ENCODE measurements at places on chromosomes 16 and 17. TPM values are rescaled to one million over a fixed set of nuclear protein-coding genes. Genes with fewer than 3 reads are reported as not detected.

DNA sequence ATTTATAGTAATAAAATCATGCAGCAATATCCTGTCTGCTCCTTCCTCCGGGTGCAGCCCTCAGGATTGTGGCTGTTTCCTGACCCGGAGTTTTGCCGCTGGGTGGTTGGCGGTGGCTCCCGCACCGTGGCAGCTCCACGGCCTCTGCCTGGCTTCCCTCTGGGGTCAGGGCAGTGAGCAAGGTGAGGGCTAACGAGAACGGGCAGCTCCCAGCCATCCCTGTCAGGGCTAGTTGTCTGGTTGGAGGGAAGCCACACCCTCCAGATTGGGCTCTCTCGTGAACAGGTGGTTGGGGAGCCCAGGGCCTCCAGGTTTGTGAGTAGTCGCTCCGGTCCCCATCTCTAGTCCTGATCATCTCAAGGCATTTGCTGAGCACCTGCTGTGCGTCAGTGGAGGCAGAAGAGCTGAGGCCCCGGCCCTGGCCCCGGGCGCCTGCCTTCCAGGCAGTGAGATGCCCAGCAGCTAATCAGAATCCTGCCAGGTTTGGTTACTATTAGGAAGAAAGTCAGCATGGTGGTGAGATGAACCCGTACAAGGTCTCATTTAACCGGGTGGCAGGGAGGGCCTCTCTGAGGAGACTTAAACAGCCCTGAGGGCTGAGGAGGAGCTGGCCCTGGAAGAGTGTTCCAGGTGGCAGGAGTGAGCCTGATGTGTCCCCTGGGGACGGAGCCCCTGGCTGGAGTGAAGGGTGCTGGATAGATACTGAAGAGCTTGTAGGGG, 2.3 kb upstream of the NUDT16L1 start:
- H3K36me3 ChIP-seq = no peaks in the 10 kb centered on the region
- no peak overlapping the region for H3K27ac ChIP-seq
- no peak overlapping the region for H3K4me3 ChIP-seq
- H3K4me1 ChIP-seq = peaks cover 15% of the 10 kb centered on the region

GALR2 gene
- 0.24 TPM for polyA plus RNA-seq

- H3K36me3 ChIP-seq = no peaks in the 10 kb centered on the region
- no peak overlapping the region for H3K4me3 ChIP-seq
- H3K27me3 ChIP-seq = peaks cover 2% of the 10 kb centered on the region
- H3K4me1 ChIP-seq = no peaks in the 10 kb centered on the region
- H3K27ac ChIP-seq = no peak overlapping the region
- DNase-seq = no peak
Observed at GRCh38 chr17:55521186-55521585, 9.9 kb upstream of the SMIM36 start.

PPP1R27 gene
- 0.56 TPM for polyA plus RNA-seq

All from hepatocyte (in vitro differentiated cells).